Stimulated activated CD4-positive, alpha-beta T cell treated with anti-CD3 and anti-CD28 coated beads, Interleukin-2, amount 100 ng/mL, for 48 hours (primary cell): ENCODE measurements at places on chromosomes 2 and 18.

DNA sequence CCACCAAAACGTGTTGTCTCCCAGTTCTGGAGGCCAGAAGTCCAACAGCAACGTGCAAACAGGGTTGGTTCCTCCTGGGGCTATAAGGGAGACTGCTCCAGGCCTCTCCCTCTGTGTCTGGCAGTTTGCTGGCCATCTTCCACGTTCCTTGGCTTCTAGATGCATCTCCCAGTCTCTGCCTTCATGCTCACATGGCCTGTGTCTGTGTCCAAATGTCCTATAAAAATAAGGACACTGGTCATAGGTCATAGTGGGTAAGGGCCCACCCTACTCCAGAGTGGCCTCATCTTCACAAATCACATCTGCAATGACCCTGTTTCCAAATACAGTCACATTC is 69.4 kb upstream of the TAF1B start:
- DNase-seq = no peak

GRCh38 chr2:5914811-5915611 is 222.8 kb downstream of the SOX11 start:
- no peak for DNase-seq

DNA sequence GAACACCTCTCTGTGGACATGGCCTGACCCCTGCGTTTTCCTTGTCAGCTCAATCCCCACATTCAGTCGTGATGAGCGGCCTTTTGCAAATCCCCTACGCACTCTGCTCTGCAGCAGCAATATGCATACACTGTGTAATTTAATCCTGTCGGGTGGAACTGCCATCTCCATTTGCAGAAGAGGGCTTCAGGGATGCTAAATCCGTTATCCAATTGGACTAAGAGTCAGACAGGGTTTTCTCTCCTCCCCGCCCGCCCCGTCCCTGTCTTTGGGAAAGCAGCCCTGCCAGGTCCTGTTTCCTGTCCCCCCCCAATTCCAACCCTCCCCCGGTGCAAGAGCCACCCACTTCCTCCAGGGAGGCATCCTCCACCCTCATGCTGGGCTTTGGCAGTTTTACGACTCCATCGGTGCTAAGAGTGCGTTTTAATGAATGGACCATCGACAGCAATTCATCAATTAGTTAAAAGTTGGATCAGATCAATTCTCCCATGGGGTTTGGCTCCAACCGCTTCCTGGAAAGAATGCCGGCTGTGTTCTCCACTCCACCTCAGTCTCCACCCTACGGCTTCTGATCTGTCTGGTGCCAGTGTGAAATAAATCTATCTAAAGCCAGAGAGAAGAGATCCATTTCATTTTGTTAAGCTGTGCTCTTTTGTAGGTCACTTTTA is 53.5 kb upstream of the ASAP2 start:
- DNase-seq = no peak

GRCh38 chr2:161420406-161421074 is 4.4 kb downstream of the TBR1 start:
- DNase-seq = no peak

DNA sequence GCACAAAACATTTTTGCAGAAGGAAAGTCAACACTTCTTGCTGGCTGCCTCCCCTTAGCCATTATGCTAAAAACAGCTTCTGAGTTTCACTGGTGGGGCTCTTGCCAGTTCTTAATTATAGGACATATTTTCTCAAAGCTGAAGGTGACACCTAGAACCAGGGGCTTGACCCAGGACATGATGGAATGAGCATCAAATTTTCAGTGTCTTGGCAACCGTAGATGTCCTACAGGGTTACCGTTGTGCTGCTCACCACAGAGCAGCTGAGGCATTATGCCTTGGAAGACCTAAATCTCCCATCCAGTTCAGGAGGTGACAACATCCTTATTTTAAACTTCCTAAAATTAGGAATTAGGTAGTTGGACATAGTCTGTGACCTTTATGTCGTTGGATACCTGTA is 46.7 kb downstream of the TMEM185B start:
- DNase-seq = no peak

DNA sequence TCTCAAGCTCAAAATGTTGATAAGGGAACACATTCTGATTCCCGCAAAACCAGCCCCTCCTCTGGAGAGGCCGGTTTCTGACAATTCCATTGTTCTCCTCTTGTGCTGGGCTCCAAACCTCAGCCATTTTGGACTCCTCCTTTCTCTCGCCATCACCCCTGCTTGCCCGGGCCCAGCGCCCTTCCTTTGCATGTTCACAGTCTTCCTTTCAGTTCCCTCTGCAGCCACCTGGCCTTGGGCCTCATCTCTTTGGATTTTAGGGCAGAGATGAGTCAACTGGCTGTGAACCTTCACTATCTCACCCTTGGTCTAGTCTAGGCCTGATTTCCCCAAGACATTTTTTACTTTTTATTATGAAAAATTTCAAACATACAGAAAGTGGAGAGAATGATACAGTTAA is 155.9 kb upstream of the MAP3K20 start:
- DNase-seq = no peak

DNA sequence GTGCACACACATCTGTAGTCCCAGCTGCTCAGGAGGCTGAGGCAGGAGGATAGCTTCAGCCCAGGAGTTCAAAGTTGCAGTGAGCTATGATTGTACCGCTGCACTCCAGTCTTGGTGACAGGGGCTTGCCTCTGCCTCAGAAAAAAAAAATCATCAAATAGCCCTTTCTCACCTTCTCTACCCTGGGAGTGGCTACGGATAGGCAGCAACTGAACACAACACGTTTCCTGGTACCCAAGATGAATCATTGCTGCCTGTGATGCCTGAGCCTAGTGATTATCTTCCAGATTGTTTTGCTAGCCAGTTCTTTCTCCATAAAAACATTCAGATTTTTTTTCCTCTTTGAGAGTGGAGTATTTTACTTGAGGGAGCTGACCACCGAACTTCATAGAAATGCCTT is 13.5 kb downstream of the INPP4A start:
- no peak for DNase-seq
